ENCODE measurements at places on chromosomes 4 and X. TPM values are rescaled to one million over a fixed set of nuclear protein-coding genes. Genes with fewer than 3 reads are reported as not detected.

The PABPC5 gene
- total RNA-seq = not detected

- DNase-seq = no peak
Measured at GRCh38 chr4:139763672-139764071, 98.1 kb downstream of the MGST2 start.

The ALB gene
- not detected for total RNA-seq

The FGB gene
- not detected for total RNA-seq

DNA sequence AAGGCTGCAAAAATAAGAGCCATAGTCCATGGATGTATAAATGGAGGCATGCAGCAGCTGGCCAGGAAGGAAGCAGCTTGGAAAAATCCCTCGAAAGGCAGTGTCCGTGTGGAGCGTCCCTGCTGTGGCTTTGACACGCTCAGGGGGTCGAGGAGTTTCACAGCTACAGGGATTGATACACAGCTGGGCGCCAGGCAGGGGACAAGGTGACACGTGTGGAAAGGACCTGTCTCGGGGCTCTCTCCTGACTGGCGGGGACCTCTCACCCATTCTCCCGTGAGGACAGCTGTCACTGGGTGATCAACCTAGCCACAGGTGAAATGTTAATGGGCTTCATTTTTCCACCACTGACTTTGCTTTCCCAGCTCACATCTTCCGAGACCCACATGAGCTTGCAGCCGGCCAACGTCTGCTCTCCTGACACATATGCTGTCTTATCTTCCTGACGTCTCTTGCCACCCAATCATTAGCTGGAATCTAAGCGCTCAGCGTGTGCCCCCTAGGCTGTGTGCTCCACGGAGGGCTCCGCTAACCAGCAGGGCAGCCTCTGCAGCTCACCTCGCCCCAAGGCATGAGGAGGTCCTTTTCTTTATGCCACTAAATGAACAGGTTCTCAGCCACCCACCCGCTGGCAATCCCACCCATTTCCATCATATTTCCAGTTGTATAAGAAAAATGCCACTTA lies 89.4 kb upstream of the AFAP1 start:
- DNase-seq = no peak

The SH3BGRL gene
- 48.8 TPM for total RNA-seq

GRCh38 chr4:155629183-155629825 lies 37.3 kb upstream of the GUCY1A1 start:
- DNase-seq = no peak

- no peak for DNase-seq
Measured at GRCh38 chr4:129788486-129788885, 692.5 kb downstream of the C4orf33 start.

GRCh38 chr4:15006416-15007024 lies 4.2 kb downstream of the CPEB2 start:
- DNase-seq = no peak

The KIAA1210 gene
- not detected for total RNA-seq

DNA sequence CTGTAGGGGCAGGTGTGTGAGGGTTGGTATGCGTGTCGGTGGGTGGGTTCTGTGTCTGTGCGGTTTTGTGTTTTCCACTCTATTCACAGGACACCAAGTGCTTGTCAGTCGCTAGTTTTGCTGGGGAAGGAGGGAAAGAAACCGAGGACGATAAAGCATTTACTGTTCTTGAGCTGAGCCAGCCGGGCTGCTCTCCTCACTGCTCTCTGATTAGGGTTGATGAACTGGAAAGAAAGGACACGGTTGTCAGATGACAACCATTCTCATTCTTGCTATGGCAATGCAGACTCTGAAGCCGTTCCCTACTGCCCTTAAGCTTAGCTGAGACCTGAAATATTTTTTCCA lies 832 bp downstream of the EGFL6 start:
- DNase-seq = no peak

DNA sequence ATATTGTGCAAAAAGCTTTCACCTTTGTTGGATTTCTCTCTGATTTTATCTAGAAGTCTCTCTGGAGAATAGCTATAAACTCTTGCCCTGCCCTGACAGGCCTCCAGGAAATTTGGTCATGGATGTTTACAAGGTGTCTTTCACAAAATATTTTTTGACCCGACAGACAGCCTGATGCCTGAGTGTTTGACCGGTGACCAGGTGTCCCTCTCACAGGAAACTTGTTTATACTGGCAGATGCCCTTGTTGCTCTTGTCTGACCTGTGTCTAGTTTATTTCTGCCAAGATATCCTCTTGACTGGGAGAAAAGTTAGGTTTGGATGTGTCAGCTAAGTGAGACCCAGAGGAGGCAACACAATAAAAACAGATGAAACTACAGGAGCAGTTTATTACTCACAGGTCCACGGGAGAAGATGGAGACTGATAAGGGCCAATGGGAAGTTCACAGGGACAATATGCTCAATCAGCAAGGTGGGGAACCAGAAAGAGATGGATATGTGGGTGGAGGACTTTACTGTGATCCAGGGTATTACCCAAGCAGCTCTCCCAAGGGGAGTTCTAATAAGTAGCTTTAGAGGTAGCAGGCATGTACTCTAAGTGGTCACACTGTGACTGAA lies 243.3 kb downstream of the ARAP2 start:
- no peak for DNase-seq

DNA sequence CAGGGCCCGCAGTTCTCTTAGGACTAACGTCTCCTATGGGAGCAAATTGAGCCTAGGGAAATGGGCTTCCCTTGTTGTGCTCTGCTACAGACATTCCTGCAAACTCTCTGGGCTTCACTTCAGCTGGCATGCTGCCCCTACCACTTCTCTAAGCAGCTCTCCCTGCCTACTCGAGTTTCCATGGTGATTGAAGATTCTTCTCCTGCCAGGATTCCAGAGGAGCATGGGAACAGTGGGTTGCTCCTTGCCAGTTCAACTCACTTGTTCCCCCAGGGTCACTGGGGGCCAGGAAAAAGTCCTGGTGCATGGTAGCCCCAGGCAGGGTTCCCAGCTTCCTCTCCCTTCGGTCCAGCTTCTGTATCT lies 21.1 kb upstream of the WDR17 start:
- no peak for DNase-seq

The SHROOM2 gene
- not detected for total RNA-seq

DNA sequence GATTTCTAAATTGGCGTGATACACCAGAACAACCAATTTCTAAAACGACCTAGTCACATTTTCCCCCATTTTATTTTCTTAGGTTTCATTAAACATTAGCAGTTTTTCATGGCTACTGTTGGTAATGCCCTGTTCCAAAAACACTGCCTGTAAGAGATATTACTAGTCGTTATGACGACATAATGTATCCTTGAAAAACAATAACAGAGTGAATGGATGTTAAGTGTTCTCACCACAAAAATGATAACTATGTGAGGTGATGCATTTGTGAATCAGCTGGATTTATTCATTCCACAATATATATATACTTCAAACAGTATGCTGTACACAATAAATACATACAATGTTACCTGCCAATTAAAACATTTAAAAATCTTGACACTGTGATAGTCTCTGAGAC lies 1147.6 kb upstream of the PCDH10 start:
- DNase-seq = no peak

DNA sequence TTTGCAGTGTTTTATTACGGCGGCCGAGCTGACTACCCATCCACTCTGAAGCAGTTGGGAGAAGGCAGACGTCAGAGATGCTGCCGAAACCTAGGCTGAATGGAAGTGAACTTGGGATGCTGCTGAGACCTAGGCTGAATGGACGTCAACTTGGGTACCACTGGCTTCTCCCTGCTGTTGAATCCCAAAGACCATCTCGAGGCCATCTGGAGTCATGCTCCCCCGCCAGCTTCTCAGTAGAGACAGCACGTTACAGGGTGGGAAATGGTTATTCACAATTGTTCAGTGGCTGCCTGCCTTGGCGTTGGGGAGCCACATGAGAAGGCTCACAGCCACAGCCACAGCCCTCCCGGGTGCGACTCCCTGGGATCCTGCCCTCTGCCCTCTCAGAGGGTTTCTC lies 40.9 kb downstream of the P2RY8 start:
- DNase-seq = no peak

DNA sequence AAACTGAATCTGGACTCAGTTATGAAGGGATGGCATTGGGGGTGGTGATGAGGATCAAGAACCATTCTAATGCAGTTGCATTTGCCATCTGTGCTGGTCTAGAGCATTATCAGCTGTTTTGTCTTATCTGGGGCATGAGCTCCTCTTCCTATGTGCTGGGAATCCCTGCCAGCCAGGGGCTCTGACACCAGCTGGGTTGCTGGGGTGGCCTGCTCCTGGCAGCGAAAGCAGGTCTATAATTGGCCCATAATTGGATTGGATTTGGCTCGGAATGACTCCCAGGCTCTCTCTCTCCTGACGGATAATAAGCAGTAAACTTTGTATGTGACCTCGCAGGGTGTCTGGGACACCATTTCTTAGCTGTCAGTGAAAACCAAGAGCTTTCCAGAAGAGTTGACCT lies 34.1 kb downstream of the SMPX start:
- DNase-seq = no peak

- DNase-seq = no peak
Measured at GRCh38 chrX:101430457-101431078, 22.5 kb downstream of the HNRNPH2 start.

The TNIP3 gene
- 3.2 TPM for total RNA-seq

The PDZD4 gene
- total RNA-seq = 1.2 TPM

The HSD17B10 gene
- total RNA-seq = 86.3 TPM

- no peak for DNase-seq
Measured at GRCh38 chr4:178599521-178599920, 1157.3 kb upstream of the AGA start.

GRCh38 chrX:45447331-45447730 lies 246.7 kb upstream of the DIPK2B start:
- DNase-seq = no peak

DNA sequence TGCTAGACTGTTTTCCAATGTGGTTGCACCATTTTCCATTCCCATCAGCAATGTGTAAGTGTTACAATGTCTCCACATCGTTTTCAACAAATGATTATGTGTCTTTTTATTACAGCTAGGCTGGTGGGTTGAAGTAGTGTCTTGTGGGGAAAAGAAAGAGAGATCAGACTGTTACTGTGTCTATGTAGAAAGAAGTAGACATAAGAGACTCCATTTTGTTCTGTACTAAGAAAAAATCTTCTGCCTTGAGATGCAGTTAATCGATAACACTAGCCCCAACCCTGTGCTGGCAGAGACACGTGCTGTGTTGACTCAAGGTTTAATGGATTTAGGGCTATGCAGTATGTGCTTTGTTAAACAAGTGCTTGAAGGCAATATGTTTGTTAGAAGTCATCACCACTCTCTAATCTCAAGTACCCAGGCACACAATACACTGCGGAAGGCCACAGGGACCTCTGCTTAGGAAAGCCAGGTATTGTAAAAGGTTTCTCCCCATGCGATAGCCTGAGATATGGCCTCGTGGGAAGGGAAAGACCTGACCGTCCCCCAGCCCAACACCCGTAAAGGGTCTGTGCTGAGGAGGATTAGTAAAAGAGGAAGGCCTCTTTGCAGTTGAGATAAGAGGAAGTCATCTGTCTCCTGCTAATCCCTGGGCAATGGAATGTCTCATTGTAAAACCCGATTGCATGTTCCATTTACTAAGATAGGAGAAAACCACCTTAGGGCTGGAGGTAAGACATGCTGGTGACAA lies 23.0 kb upstream of the UGT2B15 start:
- DNase-seq = no peak

The PRKX gene
- total RNA-seq = 74.4 TPM

The MAGEB10 gene
- total RNA-seq = not detected

DNA sequence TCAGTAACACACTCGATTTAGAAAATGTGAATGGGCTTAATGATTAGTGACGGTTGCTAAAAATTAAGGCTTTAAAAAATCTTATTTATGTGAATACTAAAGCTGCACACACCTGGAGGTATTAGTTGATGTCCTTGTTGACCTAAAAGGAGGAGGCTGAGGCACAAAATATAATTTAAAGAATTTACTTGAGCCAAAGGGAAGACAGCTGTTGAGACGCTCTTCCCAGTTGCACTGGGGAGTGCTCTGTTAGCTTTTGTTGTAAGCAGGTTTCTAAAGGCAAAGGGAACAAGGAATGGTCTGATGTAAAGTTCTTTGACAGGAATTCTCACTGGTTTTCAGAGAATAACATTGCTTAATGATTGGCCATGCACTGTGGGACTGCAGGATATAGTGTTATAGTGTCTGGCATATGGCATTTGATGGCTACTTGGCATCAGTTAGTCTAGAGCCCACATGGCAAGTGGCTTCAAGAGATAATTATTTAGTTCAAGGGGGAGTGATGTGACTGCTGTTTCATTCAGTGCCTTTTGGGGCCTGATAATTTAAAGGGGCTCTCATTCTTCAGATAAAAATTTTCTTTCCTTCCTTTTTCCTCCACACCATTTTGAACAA lies 30.8 kb upstream of the PGM2 start:
- no peak for DNase-seq

DNA sequence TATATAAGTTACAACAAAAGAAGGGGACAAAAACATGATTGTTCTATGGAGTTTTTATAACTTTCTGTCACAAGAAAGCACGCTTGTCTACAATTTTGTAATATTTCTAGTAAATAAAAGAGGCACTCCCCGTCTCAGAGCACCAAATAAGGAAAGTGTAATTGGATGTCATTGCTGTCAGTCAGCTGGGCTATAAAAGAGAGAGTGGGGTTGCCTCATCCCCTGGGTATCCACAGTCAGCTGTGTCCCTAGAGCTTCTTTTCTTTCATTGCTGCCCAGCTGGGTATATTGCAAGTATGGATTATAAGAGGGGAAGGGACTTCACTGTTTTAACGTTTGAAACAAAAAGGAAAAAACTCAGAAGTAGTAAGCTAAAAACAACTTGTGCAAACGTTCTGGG lies 61.3 kb downstream of the NPNT start:
- no peak for DNase-seq

The PRSS12 gene
- not detected for total RNA-seq

DNA sequence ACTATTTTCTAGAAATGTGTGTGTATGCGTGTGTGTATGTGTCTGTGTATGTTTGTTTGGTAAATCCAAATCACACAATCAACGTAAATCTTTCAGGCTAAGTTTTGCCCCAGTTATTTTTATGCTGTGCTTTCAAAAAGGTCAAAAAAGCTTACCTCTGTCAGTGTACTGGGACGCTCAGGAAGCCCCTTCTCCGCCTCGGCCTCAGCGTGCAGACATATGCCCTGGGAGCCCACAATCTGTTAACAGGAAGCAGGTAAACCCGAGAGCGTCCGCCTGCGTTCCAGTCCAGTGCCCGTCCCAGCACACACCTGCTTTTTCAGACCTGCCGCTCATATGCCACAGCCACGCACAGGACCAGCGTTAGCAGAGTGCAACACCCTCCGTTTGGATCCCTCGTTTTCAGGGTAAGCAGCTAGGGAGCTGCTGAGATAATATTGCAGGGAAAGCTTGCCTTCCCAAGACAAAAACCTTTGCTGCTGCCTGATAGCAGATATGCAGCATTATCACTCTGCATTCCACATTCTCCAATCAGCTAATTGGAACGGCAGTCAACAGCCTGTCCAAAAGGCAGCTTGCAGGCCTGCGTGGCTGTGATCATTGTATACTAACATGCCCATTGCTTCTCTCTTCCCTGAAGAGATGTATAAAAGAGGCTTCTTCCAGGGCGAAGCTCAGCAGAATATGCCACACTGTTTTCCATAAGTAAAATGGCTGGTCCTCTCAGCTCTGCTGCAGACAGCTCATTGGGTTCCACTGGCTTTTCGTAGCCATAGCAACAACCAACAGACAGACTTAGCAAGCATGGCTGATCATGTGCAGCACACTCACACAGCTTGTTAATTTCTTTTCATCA lies at the start of gene SORBS2:
Gene SORBS2 (minus strand): TSS at position 686 of the 856 bp plus-strand sequence. CDS start 121,623 bp downstream, outside the sequence.
- DNase-seq = no peak

GRCh38 chrX:44130189-44130588 lies 157.0 kb upstream of the NDP start:
- no peak for DNase-seq

- DNase-seq = no peak
Measured at GRCh38 chr4:148116264-148116663, 325.9 kb downstream of the NR3C2 start.

The HPGD gene
- total RNA-seq = 5.8 TPM

- DNase-seq = no peak
Measured at GRCh38 chr4:675036-675882, 917 bp downstream of the MYL5 start.

The REELD1 gene
- 0.16 TPM for total RNA-seq
